T-helper 2 cell treated with Interferon-gamma antibody and Interleukin-4, amounts not matched to agents 5 μg/mL and 100 μg/mL, for 36 hours (primary cell): ENCODE measurements at places on chromosomes 13 and 19.

DNA sequence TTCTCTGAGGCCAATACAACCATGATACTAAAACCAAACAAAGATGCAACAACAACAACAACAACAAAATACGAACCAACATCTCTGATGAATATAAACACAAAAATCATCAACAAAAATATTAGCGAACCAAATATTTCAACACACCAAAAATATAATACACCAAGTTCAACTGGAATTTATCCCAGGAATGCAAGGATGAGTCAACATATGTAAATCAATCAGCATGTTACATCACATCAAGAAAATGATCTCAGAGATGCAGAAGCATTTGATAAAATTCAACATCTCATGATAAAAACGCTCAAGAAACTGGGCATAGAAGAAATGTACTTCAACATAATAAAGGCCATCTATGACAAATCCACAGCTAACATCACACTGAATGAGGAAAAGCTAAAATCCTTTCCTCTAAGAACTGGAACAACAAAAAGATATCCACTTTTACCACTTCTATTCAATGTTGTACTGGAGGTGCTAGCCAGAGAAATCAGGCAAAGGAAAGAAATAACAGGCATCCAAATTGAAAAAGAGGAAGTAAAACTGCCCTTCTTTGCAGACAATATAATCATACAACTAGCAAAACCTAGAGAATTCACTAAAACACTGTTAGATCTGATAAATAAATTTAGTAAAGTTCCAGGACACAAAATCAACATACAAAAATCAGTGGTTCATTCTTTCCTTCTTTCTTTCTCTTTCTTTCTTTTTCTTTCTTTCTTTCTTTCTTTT is 2448.7 kb upstream of the PCDH20 start:
- no peak for DNase-seq

GRCh38 chr13:80050252-80050651 is 290.7 kb downstream of the SPRY2 start:
- DNase-seq = no peak

DNA sequence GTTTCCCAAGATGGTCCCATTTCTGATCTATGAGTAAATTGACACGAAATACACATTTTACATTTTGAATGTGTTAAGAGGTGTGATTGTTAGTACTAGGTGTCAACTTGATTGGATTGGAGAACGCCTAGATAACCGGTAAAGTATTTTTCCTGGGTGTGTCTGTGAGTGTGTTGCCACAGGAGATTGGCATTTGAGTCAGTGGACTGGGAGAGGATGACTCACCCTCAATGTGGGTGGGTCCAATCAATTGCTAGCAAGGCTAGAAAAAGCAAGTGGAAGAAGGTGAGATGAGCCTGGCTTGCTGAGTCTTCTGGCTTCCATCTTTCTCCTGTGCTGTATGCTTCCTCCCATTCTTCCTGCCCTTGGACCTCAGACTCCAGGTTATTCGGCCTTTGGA is 960.7 kb upstream of the PCDH9 start:
- no peak for DNase-seq

GRCh38 chr19:51687791-51688670 is 5.1 kb upstream of the SPACA6 start:
- no peak for DNase-seq

DNA sequence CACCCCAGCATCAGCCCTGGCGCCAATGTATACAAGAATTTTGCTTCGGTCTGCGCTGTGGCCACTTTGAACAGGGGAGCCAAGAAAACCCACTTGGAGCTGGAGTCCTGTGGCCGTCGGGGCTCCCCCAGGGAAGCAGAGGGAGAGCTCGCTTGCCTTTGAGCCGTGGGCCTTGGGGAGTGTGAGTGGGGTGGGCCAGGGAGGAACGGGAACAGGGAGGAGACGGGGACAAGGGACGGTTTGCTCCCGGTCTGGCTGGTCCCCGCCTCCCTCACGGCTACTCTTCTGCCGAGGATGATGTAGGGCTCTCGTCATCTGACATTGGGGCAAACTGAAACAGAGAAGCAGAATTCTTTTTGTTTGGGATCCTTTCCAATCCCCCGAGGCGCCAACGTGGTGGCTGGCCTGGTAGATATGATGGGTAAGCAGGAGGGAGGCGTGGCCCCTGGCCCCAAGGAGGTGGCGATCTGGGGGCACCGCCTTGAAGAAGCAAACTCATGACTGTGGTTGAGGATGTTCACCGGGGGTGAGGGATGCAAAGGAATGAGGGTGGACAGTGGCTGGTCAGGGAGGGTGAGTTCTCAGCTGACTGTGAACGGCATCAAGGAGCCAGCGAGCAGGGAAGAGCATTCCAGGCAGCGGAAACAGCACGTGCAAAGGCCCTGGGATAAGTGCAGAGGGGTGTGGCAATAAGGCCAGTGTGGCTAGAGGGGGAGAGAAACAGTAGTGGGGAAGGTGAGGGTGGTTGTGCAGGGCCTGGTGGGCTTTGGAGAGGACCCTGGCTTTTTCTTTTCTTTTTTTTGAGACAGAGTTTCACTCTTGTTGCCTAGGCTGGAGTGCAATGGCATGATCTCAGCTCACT is 10.9 kb upstream of the SPC24 start:
- DNase-seq = no peak

GRCh38 chr13:21748166-21748565 is 77.3 kb downstream of the FGF9 start:
- DNase-seq = no peak

GRCh38 chr19:35721374-35721773 is 3.6 kb downstream of the KMT2B start:
- no peak for DNase-seq
